ENCODE measurements at places on chromosomes 12 and 14.

GRCh38 chr12:117096501-117097042 is 2.6 kb downstream of the TESC start:
- no peak for DNase-seq

- DNase-seq, result no peak
Measured at GRCh38 chr14:55638665-55639064, 58.7 kb downstream of the KTN1 start.

DNA sequence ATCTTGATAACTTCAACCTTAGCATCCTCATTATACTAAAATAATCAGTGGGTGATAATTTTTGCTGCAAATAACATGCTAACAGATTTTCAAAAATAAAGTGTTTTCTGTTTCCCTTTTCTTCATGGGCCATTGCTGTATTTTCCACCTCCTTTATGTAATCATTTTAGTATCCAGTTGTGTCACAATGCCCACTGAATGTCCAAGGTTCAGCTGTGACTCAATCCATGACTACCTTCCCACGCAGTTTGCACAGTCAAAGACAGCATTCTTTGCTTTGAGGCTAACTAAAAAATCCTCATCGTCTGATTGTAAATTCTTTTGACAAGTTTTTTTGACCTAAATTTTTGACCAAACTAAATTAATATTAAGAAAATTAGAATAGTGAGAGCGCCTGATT is 474.1 kb downstream of the FLRT2 start:
- no peak for DNase-seq

DNA sequence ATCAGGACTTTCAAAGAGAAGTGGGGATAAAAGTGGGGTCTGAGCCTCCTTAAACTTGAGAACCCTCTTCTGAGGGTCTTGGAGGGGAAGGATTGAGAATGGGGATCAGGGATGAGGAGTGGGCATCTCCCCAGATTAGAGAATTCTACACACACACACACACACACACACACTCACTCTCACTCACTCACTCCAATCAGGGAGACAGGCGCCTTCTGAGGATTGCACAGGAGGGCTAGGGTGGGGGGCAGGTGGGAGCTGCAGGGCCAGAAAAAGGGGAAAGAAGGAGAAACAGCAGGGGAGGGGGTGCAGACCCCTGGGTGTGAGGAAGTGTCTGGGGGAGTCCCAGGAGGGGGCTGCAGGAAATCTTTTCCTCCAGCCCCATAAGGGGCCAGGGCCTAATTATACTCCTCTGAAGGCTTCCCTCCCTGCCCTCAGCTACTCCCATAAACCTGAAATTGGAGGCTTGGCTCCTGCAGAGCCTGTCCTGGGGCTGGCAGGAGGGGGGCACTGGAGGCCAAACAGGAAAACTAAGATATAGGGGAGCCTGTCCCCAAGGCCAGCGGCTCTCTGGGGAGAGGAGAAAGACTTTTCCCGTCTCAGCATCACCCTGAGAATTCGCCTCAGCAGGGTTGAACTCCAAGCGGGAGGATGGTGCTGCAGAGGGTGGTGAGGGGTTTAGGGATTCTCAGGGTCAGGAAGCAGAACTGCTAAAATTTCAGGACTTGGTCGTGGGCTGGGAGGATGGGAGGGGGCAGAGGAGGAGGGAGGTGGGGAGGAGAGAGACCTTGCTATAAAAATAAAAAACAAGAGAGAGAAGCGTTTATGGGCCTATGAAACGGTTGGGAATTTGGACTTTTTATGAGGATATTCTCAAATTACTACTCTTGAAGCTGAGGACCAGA is 1.6 kb downstream of the HOXC9 start:
- no peak for DNase-seq

DNA sequence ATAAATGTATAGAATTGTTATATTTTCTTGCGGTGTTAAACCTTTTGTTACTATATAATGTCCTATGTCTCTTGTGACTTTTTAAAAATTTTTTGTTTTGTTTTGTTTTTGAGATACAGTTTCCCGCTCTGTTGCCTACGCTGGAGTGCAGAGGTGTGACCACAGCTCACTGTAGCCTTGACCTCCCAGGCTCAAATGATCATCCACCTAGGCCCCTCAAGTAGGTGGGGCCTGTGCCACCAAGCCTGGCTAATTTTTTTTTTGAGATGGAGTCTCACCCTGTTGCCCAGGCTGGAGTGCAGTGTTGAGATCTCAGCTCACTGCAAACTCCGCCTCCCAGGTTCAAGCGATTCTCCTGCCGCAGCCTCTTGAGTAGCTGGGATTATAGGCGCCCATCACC is 26.5 kb upstream of the RCOR1 start:
- no peak for DNase-seq

- no peak for DNase-seq
Measured at GRCh38 chr12:77120156-77121085, 55.1 kb upstream of the E2F7 start.
